ENCODE measurements at places on chromosomes 7 and 10. TPM values are rescaled to one million over a fixed set of nuclear protein-coding genes. Genes with fewer than 3 reads are reported as not detected.

GSTO2 gene
- total RNA-seq = 1.4 TPM

DNA sequence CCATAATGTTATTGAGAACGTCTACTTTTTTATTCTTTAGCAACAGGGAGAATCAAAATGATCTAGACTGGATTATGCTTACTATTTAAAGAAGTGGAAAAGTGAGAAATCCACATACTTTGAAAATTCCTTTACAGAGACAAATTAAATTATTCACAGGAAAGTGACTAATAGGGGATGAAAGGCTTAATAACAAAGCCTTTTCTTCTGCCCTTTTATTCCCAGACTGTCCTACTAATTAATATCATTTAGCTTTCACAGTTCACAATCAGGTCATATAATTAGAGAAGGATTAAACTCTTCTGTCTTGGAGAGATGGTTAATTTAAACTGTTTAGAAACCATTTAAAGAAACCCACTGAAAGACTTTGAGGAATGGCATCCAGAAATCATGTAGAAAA is 58.8 kb downstream of the ARL4A start:
- no peaks in the 10 kb centered on the region for H3K36me3 ChIP-seq
- peaks cover 3% of the 10 kb centered on the region for H3K27me3 ChIP-seq
- no peak overlapping the region for H3K4me3 ChIP-seq
- no peak for DNase-seq
- H3K4me1 ChIP-seq = no peaks in the 10 kb centered on the region

DNA sequence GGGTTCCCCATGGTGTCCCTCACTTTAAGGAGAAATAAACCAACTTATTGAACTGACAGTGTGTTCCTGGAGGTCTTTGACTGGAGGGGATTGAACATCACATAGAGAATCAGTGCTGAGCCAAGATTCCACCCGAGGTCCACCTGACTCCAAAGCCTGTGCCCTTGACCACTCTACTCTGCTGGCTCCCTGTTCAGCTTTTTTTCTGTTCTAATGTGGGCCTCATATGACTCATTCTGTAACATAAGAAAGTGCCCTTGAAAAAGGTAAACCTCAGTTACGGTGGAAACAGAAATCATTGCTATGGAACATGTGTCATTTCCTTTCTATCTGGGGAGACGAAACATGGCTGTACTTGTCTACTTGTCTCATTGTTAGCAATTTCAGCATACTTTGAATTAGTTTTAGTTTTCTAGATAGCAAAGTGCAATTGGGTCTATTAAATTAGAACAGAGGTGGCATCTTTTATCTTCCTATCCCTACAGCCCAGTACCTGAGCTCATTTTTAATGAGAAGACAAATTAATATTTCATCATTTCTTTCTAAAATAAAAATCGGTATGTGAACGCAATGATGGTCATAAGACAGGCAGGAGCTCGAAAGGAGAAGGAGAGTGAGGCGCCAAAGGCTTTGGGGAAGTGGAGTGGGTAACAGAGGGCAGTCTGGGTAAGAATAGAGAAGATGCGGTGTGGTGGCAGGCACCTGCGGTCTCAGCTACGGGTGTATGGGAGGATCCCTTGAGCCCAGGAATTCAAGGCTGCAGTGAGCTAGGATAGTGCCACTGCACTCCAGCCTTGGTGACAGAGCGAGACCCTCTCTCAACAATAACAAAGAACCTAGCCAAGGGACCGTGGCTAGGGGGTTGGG is 1.5 kb downstream of the GSDME start:
- H3K36me3 ChIP-seq = no peaks in the 10 kb centered on the region
- DNase-seq = peak; percentile 20
- peaks cover 33% of the 10 kb centered on the region for H3K4me1 ChIP-seq
- peaks cover 45% of the 10 kb centered on the region for H3K27me3 ChIP-seq
- peak overlapping the region; percentile 80 for H3K27ac ChIP-seq

DNA sequence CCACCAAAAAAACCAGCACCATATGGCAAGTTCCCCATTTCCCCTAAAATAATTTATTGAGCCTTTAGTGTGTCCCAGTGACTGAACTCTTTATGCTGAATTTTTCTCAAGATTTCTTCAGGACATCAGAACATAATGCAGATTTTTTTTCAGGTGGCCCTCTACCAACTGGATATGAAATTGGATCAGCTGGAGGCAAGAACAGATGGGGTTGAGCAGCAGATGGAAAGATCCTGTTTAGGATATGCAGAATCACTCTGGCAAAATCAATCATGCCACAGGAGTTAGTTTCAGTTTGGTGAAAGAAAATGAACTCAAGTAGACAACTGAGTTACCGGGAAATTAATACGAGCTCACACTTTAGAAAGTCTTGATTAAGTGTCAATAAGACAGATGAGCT is 761.5 kb upstream of the C7orf33 start:
- H3K27me3 ChIP-seq = no peaks in the 10 kb centered on the region
- H3K4me1 ChIP-seq = no peaks in the 10 kb centered on the region
- H3K4me3 ChIP-seq = no peak overlapping the region
- H3K27ac ChIP-seq = no peak overlapping the region
- H3K36me3 ChIP-seq = no peaks in the 10 kb centered on the region

DNA sequence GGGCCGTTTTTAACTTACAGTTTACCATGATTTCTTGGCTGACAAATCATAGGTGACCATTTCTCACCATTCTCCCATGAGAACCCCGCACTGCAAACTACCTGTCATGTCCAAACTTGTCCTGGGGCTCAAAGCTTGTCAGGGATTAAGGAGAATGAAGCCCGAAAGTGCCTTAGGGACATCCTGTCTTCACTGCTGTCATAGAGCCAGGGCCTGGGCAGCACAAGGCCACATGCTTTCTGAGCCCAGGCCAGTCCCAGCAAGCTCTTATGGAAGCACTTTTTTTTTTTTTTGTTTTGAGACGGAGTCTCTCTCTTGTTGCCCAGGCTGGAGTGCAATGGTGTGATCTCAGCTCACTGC is 33.9 kb downstream of the CCM2 start:
- peak overlapping the region; percentile 26 for H3K4me3 ChIP-seq
- no peaks in the 10 kb centered on the region for H3K27me3 ChIP-seq
- H3K27ac ChIP-seq = peak overlapping the region; percentile 74
- no peak for DNase-seq

TUBB8 gene
- total RNA-seq = not detected

SLC26A3 gene
- not detected for total RNA-seq

GRCh38 chr7:6436385-6436685 is 11.4 kb downstream of the DAGLB start:
- peak overlapping the region; percentile 69 for H3K4me3 ChIP-seq
- H3K27me3 ChIP-seq = no peaks in the 10 kb centered on the region
- H3K27ac ChIP-seq = peak overlapping the region; percentile 79
